ENCODE measurements at places on chromosomes 16 and 17.

DNA sequence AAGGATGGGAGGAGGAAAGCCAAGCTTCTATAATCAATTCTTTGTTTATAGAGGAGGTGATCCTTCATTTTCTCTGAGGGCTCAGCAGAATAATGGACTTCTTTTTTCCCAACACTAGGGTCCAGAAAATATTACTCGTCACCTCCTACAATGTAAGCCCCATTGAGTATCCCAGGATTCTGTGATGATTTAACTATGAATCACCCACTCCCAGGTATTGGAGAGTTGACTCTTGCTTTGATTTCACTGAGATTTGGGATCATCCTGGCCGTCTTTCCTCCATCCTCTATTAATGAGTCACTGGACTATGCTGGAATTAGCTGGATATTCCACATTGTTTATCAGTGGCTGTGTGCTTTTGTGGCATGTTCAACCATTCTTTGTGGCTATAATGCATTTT lies 452.0 kb downstream of the NPIPA7 start:
- DNase-seq: no peak

GRCh38 chr17:77383613-77384608 lies 243.1 kb downstream of the SEC14L1 start:
- DNase-seq: no peak

DNA sequence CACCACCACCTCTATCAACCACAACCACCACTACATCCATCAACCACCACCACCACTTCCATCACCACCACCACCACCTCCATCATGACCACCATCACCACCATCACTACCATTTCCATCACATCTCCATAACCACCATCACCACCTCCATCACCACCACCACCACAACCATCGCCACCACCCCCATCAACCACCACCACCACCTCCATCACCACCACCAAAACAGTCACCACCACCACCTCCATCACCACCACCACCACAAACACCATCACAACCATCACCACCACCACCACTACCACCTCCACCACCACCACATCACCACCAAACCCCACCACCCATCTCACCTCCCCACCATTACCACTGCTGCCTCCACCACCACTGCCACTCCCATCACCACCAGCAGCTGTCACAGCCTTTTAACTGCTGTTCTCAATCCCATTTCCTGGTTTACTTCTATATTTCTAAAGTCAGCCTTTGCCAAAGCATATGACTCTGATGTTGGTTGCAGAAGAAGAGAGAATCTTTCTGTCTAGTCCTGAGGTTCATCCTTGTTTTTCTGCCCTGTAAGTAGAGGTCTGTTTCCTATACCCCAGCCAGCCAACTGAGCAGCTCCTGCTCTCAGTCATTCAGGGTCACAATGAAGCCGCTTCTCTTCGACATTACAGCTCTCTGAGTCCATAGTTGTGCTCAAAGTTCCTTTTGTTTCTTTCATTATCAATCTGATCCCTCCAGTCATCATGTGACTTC lies 14.0 kb downstream of the MARCHF10 start:
- no peak for DNase-seq

DNA sequence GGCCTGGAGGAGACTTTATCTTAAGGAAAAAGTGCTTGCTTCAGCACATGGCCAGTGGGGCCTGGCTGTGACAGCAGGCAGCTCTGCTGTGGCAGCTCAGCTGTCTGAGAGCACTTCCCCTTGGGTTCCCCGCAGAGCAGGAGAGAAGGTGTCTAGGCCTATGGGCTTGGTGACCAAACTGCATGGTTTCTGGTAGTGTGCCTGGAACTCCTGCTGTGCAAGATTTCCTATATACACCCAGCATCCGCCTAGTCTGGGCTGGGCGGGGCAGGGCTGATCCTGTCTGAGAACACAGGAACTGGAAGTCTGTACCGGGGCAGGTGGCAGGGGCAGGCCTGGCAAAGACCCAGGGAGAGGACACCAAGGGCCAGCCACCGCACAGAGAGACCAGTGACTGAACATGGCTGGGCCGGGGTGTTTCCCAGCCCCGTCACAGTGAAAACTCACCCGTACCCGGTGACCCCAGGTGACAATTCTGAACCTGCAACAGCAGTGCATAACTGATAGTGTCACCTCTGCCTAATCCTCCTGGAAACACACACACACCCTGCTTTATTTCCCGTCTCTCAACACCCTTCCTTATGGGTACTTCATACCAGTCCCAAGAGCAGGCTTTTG lies 39.3 kb downstream of the CHD9 start:
- DNase-seq: no peak

DNA sequence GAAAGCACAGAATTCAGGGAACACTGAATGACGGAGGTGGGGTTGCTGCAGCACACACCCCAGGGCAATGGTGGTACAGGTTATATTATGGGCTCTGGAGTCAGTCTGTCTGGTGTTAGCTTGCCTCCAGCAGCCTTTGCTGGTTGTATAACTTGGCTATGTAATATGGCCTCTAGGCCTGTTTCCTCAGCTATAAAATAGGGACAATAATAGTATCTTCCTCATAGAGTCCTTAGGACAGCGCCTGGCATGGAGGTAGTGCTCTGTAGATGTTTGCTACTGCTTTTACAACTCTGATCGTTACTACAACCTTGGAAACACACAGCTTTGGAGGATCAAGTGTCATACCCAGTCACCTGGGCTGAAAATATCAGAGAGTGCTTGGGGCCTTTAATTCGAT lies 31.5 kb downstream of the GTF3C1 start:
- no peak for DNase-seq

DNA sequence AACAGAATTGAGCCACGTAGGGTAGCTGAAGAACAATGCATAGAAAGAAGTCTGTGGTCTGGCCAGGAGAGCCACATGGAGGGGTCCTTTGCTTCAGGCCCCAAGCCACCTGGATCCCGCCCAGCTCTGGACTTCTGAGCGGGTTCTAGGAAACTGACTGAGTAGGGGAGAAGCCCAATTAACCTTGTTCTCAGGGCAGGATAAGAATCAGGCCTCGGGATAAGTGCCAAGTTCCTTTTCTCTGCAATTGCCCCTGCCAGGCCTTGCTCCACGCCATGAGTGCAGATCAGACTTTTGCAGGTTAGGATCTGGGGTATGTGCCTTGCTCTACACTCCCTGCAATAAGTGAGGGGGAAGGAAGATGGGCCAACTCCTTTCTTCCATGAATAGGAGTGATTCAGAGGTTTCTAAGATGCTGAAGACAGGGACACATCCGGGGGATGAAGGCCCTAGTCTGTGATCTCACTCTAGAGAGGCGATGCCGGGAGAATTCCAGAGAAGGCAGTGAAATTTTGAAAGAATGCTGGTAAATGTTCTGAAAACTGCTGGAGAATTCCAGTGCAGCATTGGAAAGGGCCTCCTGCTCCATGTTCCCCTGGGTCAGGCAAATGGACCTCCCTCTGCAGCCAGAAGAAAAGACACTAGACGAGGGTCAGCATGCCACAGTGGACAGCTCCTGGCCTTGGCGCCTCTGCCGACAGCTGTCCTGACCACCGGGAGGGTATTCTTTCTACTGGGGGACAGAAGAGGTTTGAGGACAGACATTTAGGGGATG lies 5.8 kb downstream of the NEUROD2 start:
- DNase-seq: no peak

- DNase-seq: no peak
Observed at GRCh38 chr17:72378414-72379390, 257.9 kb downstream of the SOX9 start.

DNA sequence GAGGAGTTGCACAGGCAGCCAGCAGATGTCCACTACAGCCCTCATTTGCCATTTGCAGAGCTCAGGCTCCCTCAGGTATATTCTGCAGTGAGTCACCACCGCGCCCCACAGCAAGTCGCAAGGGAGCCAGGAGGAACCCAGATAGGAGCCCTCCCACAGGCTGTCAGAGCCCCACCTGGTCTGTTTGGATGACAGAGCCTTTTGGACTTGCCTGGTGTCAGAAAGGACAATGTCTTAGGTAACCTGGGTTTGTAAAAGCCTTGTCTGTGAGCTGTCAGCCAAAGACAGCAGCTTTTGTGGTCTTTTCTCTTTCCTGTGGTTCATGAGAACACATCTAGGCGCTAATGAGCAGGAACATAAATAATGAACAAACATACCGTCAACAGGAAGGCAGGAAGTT lies 70.9 kb downstream of the GNAO1 start:
- no peak for DNase-seq

DNA sequence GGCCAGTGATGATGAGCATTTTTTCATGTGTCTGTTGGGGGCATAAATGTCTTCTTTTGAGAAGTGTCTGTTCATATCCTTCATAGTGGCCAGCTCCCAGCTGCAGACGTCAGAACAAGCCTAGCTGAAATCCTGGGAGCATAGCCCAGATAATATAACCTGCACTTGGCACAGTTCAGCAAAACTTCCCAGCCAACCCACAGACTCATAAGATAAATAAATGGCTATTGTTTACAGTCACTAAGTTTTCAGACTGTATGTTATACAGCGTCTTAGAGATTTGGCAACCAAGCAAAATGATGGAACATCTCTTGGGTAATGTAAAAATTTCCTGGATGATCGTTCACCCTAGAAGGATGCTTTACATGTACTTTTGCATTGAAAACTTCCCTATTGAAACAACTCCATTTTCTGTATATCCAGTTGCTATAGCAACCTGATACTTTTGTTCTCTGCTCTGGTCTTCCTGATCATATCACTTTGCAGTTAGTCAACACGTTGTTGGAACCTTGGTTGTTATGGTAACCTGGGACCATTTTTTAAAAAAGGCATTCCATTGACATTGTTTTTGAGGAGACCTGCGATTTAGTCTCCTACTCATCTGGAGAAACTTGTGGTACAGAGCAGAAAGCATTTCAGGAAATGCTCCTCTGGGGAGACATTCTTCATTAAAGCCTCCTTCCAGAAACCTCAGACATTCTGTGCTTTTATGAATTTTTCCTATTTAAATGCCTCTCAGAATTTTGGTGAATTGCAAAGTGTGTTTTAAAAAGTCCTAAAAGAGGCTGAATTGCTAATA lies 378.7 kb downstream of the HS3ST4 start:
- DNase-seq: no peak

GRCh38 chr17:57444682-57445450 lies 188.5 kb downstream of the MSI2 start:
- no peak for DNase-seq

Measured in AG10803 (cell line).